ENCODE measurements at places on chromosomes 5 and 9.

GRCh38 chr5:33737697-33738096, 154.1 kb downstream of the ADAMTS12 start:
- no peak for DNase-seq

DNA sequence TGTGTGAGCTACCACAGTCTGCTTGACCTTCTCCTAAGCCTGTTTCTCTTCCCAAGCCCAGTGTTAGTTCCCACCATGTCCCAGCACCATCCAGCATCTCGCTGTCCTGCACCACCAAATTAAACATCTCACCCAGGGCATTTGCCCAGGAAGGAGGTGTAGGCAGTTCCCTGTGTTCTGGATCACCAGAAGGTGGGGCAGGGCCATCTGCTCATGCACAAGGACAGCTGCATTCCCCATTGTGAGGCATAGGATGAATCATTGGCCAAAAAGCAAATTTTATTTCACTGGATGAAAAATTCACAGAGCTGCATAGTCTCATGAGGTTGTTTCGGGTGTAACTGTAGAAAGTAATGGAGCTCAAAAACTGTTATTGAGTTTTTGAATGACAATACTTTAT, 89.5 kb upstream of the GRIA1 start:
- no peak for DNase-seq

DNA sequence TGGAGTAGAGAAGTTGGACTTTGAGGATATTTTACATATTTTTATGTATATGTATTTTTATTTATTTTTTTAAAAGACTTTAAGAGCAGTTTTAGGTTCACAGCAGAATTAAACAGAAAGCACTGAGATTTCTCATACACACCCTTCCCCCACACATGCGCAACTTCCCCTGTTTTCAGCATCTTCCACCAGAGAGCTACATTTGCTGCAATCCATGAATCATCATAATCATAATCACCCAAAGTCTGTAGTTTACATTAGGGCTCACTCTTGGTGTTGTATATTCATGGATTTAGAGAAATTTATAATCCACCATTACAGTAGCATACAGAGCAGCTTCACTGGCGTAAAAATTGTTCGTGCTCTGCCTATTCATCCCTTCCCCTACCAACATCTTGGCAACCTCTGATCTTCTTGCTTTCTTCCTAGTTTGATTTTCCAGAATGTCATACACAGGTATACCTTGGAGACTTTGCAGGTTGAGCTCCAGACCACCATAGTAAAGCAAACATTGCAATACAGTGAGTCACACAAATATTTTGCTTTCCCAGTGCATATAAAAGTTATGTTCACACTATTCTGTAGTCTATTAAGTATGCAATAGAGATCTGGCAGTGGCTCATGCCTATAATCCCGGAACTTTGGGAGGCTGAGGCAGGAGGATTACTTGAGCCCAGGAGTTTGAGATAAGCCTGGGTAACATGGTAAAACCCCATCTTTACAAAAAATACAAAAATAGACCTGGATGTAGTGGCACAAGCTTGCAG, 9.6 kb upstream of the CCDC171 start:
- DNase-seq: no peak

DNA sequence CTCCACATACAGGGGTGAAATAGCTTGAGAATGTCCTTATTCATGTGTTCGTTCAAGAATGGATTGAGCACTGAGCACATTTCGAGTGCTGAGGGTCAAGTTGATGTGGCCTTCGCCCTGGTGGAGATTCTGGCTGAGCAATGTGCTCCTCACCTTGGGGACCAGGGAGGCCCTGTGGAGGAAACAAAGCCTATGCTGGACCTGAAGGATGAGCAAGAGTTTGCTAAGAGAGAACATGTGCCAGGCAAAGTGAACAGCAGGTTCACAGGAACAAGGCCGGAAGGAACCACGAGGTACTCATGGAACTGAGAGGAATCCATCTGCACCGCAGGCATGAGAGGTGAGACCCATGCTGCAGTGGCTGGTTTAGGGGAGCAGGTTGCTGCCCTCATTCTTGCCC, 102.4 kb downstream of the PSD2 start:
- DNase-seq: no peak

DNA sequence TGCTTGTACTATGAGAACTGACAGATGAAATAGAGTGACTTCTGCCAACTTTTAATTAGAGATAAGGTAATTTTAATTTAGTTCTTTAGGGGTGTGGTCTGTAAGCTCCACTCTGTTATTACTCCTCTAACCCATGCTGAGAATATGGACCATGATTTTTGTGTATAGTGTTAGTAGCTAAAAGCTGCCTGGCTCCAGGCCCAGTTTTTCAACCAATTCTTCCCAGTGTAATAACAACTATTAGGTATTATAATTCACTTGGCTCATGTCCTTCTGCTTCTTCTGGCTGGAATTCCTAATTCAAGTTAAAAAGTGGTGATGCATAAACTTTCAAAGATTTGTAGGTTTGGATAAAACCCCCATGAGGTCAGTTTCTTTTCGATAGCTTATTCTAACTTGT, 216.3 kb downstream of the ISL1 start:
- no peak for DNase-seq

- DNase-seq: no peak
These were observed 26.6 kb downstream of the GRAMD2B start for GRCh38 chr5:126449751-126450271.

- no peak for DNase-seq
These were observed 173.5 kb upstream of the FBXL7 start for GRCh38 chr5:15326471-15326870.

DNA sequence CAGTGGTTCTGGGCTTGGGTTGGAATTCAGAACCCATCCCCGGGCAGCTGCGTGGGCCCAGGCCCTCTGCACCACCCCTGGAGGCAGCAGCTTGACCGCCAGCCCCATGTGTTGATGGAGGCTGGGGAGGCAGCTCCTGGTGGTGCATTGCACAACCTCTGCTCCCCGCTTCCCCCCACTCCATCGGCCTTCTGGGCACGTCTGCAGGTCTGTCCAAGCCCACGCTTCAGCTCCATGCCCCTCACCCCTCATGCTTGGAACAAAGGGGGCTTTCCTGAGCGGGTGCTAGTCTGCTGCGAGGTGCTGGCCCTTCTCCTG, 1.4 kb downstream of the NCS1 start:
- DNase-seq: no peak

Data from stimulated activated CD4-positive, alpha-beta T cell treated with anti-CD3 and anti-CD28 coated beads, TNF-alpha, amount 100 ng/mL, for 1 hour (primary cell).